ENCODE measurements at places on chromosomes 2 and 18.

GRCh38 chr2:78992451-78992806, 33.1 kb upstream of the REG3G start:
- DNase-seq, result no peak

DNA sequence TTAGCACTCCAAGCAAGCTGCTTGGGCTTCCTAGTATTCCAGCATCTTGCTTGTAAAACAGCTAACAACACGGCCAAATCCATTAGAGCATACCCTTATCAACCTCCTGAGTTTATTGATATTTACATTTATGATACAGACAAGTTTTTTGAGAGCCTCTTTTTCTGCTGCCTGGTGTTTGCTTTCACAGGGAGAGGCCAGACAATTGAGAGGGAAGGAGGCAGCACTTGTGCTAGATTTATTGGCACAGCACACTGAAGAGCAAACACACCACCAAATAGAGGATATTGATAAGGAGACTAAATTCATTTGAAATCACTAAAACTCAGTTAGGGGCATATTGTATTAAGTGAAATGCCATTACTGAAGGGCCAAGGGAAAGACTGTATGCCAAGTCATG, 1142.3 kb upstream of the FANCL start:
- no peak for DNase-seq

DNA sequence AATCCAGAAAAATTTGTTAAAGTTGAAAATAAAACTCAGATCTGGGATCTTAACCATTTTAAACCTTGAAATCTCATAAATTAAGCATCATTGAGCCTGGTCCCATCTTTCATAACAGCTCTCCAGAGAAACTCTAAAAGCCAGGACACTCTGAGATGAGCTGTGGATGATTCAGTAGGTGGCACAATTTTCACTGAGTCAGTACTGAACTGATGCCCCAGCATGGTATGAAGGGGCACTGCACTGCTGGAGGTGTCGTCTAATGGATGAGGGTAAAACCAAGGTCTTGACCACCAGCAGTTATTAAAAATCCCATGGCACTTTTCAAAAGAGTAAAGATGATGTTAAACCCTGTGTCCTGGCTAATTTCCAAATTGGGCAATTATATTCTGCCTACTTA, 170.6 kb downstream of the FIGN start:
- DNase-seq, result no peak

DNA sequence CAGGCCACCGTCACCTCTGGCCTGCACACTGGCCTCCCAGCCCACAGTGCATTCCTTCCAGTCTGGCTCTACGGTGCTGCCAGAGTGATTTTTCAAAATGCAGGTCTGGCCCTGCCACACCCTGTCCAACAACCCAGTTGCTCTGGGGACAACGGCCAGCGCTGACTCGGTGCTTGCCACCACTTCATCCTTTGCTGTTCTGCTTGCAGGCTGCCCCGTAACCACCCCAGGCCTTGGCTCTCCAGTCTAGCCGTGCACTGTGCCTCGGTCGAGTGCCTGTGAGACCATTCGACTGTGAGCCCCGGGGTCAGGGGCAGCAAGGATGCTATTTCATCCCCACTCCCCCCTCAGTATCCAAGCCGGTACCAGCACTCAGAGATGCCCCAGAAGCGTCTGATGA, 262.6 kb downstream of the KLHL29 start:
- DNase-seq, result no peak

GRCh38 chr18:48663931-48664847, 125.4 kb downstream of the CTIF start:
- peak; percentile 27 for DNase-seq

DNA sequence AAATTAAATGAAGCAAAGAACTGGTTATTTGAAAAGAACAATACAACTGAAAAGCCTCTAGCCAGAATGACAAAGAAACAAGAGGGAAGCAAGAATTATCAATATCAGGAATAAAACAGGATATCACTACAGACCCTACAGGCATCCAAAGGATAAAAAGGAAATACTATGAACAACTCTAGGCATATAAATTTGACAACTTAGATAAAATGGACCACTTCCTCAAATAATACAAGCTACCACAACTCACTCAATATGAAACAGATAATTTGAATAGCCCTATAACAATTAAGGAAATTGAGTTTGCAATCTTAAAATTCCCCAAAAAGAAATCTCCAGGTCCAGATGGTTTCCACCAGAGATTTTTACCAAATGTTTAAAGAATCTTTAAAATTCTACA, 19.8 kb downstream of the RPRD1A start:
- no peak for DNase-seq

GRCh38 chr2:33909945-33910695, 311.0 kb upstream of the FAM98A start:
- DNase-seq, result no peak

GRCh38 chr18:33350256-33350655, 90.3 kb downstream of the CCDC178 start:
- DNase-seq, result no peak

GRCh38 chr18:57915248-57915647, 112.1 kb upstream of the ATP8B1 start:
- no peak for DNase-seq

DNA sequence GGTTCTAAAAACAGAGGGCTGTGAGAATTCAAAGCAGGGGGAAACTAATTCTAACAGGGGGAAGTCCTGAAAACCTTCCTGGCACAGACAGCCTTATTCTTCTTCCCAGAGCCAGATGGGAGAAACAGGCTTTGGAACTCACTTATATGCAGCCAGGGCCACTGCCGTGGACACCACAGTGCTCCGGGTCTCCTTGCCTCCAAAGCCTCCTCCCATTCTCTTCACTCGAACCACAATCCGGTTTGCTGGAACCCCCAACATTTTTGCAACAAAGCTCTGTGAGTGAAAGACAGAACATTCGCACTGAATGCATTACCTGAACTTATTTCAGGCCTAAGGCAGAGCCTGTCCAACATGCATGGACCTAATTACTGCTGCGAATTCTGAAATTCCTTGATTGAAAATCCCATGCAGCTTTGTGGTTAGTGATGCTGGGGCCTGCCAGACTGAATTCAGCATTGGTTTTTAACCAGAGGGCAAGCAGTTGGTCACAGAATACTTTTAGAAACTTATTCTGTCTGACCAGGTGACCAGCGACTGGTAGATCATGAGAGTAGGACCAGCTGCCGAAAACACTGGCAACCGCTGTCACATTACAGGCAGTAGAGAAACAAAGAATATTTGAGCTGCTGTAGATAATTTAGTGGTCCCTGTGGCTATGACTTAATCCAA, 48.6 kb downstream of the XDH start:
- no peak for DNase-seq

DNA sequence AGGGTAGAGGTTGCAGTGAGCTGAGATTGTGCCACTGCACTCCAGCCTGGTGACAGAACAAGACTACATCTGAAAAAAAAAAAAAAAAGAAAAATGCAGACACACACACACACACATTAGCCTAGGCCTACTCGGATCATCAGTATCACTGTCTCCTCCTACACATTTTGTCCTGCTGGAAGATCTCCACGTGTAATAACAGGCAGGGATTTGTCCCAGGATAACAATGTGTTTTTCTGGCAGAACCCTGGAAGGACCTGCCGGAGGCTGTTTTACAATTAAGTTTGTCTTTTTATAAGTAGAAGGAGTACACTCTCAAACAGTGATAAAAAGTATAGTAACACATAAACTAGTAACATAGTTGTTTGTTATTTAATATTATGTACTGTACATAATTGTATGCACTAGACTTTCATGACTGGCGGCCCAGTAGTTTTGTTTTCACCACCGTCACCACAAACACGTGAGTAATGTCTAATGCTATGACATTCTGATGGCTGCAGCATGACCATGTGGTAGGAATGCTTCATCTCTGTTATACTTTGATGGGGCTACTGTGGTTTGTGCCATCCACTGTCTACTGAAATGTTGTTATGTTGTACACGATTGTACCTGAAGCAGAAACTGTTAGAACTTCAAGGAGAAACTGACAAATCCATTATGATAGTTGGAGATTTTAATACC, 130.6 kb downstream of the ATP9B start:
- no peak for DNase-seq

DNA sequence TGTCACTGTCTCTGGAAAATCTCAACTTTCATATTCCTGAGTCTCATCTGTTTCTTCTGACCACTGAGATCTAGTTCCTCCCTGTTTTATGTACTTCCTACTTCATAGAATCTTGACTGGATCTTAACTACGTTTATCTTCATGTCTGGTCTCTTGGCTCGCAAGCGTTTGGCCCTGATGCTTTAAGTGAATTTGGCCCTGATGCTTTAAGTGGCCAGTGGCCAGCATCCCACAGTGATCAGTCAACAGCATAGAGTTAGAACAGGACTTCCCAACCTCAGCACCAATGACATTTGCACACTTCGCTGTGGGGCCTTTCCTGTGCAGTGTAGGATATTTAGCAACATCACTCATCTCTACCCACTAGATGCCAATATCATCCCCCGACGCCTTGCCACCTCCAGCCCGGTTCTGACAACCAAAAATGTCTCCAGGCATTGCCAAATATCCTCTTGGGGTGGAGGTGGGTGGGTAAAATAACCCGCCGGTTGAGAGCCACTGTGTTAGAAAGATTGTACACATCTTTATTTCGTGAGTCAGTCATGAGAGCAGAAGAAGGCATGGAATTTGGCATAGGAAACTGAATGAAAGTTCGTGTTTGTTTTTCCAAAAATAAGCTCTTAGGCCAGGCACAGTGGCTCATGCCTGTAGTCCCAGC, 12.2 kb downstream of the TM4SF20 start:
- DNase-seq, result no peak

- no peak for DNase-seq
These were observed 35.1 kb downstream of the FAM117B start for GRCh38 chr2:202669841-202670240.
